AG09309 (cell line): ENCODE measurements at places on chromosomes 7 and 10.

DNA sequence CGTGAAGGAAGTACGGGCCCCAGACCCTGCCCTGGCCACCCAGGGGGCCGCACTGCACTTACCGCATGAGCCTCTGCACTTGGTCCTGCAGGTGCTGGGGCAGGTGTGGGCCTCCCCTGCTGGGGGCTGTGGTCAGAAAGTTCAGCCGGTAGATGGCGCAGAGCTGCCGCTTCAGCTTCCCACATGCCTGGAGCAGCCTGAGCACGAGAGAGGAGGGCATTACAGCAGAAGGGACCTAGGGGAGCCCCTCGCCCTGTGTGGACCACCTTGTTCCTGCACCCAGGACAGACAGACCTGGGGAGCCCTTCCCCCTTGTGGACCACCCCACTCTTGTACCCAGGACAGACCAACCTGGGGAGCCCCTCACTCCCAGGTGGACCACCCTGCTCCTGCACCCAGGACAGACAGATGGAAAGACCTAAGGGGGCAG lies 8.7 kb upstream of the PYROXD2 start:
- DNase-seq, result no peak

- DNase-seq, result no peak
These were observed 5.2 kb downstream of the DLG5 start for GRCh38 chr10:77921395-77921794.

GRCh38 chr10:88840104-88840503 lies 11.5 kb downstream of the ANKRD22 start:
- no peak for DNase-seq

DNA sequence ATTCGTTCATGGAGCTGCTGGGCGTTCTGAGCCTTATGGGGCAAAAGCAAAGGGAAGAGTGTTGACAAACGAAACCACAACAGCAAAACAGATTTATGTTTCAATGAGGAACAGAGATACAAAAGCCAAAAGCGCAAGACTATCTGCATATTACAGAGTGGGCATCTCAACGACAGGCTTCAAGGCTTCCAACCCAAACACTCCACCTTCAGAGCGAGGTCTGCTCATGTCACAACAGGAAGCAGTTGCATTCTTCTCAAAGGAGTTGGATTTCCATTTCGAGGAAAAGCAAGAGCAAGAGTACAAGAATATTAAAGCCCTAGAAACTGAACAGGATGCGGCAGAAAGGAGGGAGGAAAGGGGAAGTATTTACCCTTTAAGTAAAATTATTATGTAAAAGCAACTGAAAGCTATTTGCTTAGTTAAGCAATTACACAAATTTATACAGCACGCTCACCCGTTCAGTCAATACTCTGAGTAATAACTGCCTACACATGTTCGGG lies 189.3 kb downstream of the ELMO1 start:
- DNase-seq, result no peak

DNA sequence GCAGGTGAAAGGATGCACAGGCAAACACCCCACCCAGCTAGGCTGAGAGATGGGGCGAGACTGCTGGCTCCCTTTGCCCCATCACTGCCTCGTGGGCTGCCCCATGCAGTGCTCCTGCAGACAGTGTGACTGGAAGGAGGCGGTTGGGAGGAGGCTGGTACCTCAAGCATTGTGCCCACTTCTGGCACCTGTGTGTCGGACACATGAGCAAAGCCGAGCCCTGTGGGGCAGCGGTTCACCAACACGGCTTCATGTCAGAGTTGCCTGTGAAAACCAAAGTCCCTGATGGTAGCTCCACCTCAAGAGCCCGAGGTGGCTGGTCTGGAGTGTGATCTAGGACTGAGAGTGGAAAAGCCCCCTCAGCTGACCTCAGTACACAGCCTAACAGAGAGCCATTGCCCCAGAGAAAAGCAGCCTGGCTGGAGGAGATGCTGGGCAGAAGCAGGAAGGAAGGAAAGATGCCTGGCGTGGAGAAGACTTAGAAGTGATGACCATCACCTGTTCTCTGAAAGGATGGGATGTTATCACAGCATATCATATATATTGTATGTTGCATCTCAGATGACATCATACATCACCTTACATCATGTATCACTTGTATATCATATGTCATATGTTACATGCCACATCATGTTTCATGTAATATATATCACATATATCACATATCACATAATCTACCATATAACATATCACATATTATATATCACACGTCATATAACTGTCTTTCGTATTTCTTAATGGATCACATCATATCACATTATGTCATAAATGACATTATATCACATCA lies 75.6 kb downstream of the ADCY1 start:
- no peak for DNase-seq

GRCh38 chr7:126700807-126701604 lies 551.7 kb downstream of the GRM8 start:
- DNase-seq, result peak; percentile 59

- no peak for DNase-seq
These were observed 327.4 kb downstream of the SORCS1 start for GRCh38 chr10:106836933-106837663.

- no peak for DNase-seq
These were observed 191.0 kb downstream of the LSM5 start for GRCh38 chr7:32299133-32299702.

DNA sequence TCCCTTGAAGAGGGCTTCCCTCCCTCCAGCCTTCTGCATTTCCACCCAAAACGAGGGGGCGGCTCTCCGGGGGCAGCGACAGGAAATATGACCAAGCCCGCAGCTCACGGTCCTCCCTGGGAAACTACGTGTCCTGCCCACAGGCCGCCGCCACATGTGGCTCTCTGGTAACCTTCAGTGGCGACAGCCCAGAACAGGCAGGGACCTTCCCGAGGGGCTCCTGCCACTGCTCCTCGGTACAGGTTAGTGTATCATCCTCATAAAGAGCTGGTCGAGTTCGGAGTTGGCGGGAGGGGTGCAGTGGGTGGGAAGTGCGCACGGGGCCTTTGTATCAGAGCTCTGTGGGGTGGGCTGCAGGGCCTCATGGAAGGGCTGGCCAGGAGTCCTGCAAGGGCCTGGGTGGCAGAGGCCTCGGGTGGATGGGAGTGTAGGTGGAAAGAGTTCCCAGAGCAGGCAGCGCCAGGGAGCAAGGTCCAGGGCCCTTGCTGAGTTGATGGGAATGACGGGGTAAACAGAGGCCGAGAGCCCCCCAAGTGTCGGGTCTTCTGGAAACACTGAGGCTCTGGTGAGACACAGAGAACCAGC lies 66.0 kb downstream of the TCERG1L start:
- no peak for DNase-seq

GRCh38 chr10:116536810-116537209 lies 8.9 kb upstream of the PNLIP start:
- DNase-seq, result no peak

- no peak for DNase-seq
These were observed 15.5 kb upstream of the SLC18A3 start for GRCh38 chr10:49594594-49594993.

GRCh38 chr10:119780879-119781480 lies 55.1 kb downstream of the INPP5F start:
- no peak for DNase-seq

DNA sequence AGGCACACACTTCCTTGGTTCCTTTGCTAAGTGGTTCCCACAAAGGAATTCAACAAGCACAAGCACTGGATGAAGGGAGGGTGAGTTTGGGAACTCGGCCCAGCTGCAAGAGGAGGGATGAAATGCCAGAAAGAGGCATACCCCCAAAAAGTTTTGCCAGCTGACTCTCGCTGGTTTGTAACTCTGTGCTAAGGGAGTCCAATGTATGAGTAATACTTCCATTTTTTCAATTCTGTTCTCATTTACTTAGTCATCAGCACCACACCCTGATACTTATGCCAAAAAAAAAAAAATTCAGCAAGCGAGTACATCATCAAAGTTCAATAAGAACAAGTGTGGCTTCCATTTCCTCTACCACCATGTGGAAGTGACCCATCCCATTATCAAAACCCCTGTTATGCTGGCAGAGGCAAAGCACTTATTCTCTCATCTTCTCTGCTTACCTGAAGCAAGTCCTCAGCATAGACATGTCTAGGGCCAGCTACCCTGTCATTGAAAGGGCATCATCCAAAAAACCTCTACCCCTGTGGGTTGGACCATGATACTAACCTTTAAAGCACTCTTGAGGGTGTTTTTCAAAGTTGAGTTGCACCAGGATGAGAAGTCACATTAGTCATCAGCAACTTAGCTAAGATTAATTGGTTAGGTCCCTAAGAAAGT lies 6.9 kb upstream of the HYCC1 start:
- DNase-seq, result peak; percentile 71

DNA sequence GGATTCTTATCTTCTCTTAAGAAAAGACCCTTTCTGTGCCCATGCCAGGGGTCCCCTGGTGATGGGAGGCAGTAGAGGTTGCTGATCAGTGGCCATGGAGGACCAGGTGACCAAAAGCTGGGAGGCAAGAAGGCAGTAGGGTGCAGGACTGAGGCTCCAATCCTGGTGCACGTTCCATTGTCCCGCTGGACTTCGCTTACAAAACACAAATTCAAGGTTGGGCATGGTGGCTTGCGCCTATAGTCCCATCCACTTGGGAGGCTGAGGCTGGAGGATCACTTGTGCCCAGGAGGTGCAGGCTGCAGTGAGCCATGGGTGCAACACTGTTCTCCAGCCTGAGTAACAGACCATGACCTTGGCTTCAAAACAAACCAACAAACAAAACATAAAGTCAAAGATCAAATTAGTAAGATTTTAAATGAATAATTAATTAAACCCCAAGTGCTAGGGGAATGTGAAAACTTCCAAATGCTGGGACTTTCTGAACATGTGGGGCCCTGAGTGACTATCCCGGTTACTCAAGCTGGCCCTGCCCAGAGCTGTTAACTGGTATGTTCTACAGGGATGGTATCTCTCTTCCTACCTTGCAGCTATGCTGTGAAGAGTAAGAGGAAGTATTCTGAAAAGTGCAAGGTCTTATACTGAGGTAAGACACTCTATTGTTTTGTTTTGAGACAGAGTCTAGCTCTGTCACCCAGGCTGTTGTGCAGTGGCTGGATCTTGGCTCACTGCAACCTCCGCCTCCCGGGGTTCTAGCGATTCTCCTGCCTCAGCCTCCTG lies 97.6 kb downstream of the LYZL2 start:
- DNase-seq, result no peak

- DNase-seq, result no peak
These were observed 14.4 kb upstream of the GJC3 start for GRCh38 chr7:99943641-99944496.

GRCh38 chr7:99562832-99563231 lies 4.4 kb downstream of the ZNF655 start:
- peak; percentile 96 for DNase-seq

DNA sequence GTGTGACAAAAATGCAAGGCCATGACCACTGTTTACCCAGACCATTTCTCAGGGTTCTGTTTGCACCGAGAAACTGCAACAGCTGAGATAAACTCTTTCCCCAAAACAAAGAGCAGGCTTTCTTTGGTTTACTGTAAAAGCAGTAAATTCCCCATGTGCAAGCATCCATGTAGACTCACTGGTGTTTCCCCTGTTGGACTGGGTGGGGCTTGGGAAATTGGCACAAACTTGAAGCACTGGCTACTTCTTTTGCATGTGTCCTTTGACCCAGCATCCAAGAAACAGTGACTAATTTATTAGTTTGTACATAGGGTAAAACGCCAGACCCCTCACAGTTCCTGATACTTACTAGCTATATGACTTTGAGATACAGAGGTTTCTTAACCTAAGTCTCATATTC lies 12.3 kb downstream of the IQUB start:
- no peak for DNase-seq

GRCh38 chr10:53537508-53537907 lies 764.9 kb upstream of the MBL2 start:
- no peak for DNase-seq

GRCh38 chr10:22478555-22479334 lies 133.4 kb downstream of the SPAG6 start:
- no peak for DNase-seq

DNA sequence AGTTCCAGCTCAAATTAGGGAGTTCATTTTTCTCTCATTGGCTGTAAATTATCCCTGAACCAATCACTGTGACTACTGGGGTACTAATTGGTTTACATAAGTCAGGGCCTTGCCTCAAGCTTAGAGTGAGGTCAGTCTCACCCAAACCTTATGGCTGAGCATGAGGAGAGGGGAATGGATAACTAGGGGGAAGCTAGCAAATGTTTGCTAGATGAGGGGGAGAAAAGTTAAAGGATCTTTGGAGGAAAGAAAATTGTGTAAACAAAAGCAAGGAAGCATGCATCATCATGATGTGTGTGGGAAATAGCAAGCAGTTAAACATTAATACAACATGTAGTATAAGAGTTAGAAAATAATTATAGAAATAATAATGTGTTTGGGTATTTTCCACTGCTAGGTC lies 121.9 kb downstream of the BBS9 start:
- no peak for DNase-seq

DNA sequence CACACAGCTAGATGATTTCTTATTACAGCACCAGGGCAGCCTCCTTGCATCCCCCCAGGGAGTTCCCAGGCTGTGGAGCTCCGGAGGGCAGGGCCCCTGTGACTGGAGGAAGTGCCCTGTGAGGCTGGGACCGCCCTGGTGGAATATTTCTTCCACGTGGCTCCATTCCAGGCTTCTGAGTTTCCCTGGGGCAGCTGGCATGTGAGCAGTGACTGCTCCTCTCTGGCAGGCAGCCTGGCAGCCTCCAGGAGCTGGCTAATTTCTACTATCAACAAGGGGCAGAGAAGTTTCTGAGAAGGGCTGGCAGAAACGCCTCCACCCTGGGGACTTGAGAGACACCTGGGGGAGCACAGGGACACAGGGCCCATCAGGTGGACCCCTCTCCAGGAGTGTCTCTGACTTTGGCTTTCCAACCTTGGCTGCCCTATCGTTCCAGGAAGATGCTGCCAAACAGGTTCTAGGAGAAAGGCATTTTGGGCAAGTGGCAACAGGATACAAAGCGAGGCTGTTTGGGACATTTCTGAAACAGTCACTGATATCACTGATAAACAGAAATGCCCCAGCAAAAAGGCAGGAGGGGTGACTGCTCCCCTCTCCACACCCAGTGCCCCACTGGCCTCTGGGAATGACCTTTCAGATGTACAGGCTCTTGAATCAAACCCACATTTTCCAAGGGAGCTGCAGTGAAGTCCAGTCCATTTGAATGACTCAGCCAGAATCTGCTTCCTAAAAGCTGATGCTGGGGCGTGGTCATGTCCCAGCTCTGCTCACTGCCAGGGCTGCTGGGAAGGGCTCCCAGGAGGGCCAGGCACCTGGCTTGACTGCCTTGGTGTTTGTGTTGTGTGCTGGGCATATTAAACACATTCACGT lies 16.1 kb downstream of the MYOF start:
- peak; percentile 86 for DNase-seq

DNA sequence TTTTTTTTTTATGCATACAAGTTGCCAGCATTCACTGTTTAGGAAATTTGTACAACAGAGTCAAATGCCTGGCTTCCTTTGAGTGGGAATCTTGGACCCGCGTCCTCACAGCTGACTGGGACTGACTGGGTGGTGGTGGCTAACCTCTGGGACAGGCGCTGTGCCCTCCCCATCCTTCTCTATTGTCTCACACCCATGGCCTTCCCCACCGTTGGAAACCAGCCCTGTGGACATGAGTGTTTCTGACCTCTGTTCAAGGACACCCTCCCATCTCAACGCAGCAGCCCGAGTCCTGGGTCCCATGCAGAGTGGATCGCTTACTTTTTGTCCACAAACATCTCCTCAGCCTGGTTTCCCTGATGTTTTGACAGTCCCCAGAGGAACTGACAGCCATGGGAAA lies 125.1 kb upstream of the PPIF start:
- DNase-seq, result no peak

- no peak for DNase-seq
These were observed 6.5 kb downstream of the TAS2R60 start for GRCh38 chr7:143449793-143450192.
